ENCODE measurements at places on chromosomes 16 and 17. TPM values are rescaled to one million over a fixed set of nuclear protein-coding genes. Genes with fewer than 3 reads are reported as not detected.

- peaks cover 18% of the 10 kb centered on the region for H3K4me1 ChIP-seq
- H3K4me3 ChIP-seq, result no peak overlapping the region
- no peak for DNase-seq
- no peaks in the 10 kb centered on the region for H3K36me3 ChIP-seq
- H3K27ac ChIP-seq, result no peak overlapping the region
Observed at GRCh38 chr17:48453447-48453846, 23.4 kb upstream of the SKAP1 start.

- no peak for DNase-seq
- H3K36me3 ChIP-seq, result no peaks in the 10 kb centered on the region
- no peak overlapping the region for H3K4me3 ChIP-seq
- H3K4me1 ChIP-seq, result no peaks in the 10 kb centered on the region
- H3K27me3 ChIP-seq, result no peaks in the 10 kb centered on the region
Observed at GRCh38 chr17:3993493-3994220, 29.4 kb upstream of the ATP2A3 start.

DNA sequence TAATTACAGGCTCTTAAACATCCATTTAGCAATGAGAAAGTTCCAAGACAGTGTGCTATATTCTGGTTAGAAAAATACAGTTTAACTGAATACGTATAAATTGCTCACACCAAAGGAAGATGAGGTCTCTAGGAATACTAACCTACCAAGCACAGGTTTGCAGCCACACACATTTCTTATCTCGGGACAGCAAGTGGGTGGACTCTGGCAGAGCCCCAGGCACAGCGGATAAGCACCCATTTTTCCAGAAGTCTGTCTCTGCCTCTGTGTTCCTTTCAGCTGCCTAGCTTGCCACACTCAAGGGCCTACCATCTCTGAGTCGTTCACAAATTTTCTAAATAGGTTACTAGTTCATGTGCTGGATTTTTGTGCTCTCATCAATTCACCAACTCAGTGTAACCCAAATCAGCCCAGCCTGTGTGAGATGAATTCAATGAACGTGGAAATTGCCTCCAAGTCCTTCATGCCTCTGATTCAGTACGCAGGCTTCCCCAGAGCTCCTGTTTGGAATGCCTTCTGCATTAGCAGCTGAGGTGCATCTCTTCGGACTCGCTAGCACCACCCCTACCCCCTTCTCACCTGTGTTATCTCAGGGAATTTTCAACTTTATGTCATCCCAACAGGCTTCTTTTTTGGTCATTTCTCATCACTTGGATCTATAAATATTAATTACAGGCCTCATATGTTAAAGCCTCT lies 581.0 kb upstream of the CDH11 start:
- no peak for DNase-seq
- no peak overlapping the region for H3K4me3 ChIP-seq
- H3K36me3 ChIP-seq, result no peaks in the 10 kb centered on the region
- H3K27me3 ChIP-seq, result no peaks in the 10 kb centered on the region

DNA sequence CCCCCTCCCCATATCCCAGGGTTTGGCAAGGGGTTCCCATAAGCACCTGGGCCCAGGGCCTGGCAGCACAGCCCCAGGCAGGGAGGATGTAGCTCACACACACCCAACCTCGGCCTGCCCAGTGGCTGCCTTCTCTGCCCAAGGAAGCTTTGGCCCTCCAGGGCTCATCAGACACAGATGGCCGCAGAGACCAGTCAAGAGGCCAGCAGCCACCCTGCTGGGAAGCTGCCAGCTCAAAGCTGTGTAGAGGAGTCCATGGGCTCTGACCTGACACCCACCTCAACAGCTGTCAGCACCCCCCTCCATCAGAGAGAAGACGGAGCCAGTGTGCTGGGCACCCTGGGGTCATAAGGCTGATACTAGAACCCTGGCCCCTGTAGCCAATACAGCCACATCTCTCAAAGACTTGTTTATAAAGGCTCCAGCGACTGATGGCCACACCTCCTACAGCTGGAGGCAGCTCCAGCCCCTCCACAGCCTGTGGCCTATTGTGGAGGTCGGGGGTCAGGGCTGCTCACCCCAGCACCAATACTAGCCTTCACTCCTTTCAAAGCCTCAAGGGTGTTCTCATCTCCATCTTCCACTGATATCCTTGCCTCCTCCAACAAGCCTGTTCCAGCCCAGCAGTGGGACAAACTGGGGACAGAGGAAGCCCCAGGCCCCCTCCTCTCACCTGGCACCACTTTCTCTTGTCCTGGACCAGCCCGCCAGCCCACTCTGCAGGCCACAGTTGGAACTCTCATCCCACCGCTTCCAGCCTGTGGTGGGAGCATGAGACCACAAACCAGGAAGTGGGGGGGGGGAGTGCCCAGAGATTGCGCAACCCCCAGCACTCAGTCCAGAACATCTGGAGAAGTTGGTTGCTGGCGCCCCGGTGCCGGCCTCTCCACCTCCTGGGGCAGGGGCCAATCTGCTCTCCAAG lies 2.2 kb upstream of the MPG start:
- no peaks in the 10 kb centered on the region for H3K27me3 ChIP-seq
- H3K4me1 ChIP-seq, result peaks cover 34% of the 10 kb centered on the region
- no peak overlapping the region for H3K4me3 ChIP-seq
- DNase-seq, result peak; percentile 27

GRCh38 chr16:642189-643049 lies 791 bp downstream of the MCRIP2 start:
- peaks cover 6% of the 10 kb centered on the region for H3K4me1 ChIP-seq
- peak; percentile 72 for DNase-seq
- no peaks in the 10 kb centered on the region for H3K27me3 ChIP-seq
- H3K36me3 ChIP-seq, result no peaks in the 10 kb centered on the region
- H3K4me3 ChIP-seq, result peak overlapping the region; percentile 85
- no peak overlapping the region for H3K27ac ChIP-seq

Gene PRR29
- not detected for total RNA-seq

- DNase-seq, result no peak
- no peak overlapping the region for H3K4me3 ChIP-seq
- no peaks in the 10 kb centered on the region for H3K27me3 ChIP-seq
- no peak overlapping the region for H3K27ac ChIP-seq
Observed at GRCh38 chr17:73588891-73589290, 55.4 kb downstream of the SDK2 start.

GRCh38 chr16:17590711-17591654 lies 120.2 kb upstream of the XYLT1 start:
- H3K27me3 ChIP-seq, result no peaks in the 10 kb centered on the region
- no peak overlapping the region for H3K4me3 ChIP-seq
- no peak overlapping the region for H3K27ac ChIP-seq

GRCh38 chr17:43917016-43917347 lies 9.6 kb upstream of the MPP2 start:
- H3K4me1 ChIP-seq, result peaks cover 20% of the 10 kb centered on the region
- H3K36me3 ChIP-seq, result no peaks in the 10 kb centered on the region
- no peak for DNase-seq
- H3K4me3 ChIP-seq, result no peak overlapping the region
- no peaks in the 10 kb centered on the region for H3K27me3 ChIP-seq
- H3K27ac ChIP-seq, result no peak overlapping the region

DNA sequence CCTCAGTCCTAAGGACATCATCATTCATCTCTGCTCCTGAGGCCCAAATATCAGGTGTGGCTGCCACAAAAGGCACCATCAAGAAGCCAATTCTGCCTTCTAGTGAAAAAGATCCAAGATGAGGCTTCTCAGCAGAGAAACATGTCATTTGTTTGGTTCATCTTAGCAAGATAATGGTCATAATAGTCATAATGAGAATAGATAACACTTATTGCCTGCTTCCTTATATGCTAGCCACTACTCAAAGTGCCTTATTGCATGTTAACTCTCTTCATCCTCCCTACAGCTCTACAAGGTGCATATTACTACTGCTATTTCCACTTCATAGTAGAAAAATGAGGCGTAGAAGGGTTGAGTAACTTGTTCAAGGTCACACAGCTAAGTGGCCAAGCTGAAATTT lies 45.0 kb upstream of the MRPS23 start:
- H3K27me3 ChIP-seq, result no peaks in the 10 kb centered on the region
- no peak overlapping the region for H3K27ac ChIP-seq
- no peak for DNase-seq
- H3K36me3 ChIP-seq, result no peaks in the 10 kb centered on the region
- peaks cover 45% of the 10 kb centered on the region for H3K4me1 ChIP-seq
- H3K4me3 ChIP-seq, result no peak overlapping the region

Gene RBFOX1
- total RNA-seq, result 0.67 TPM

Gene RHBDL1
- 2.9 TPM for total RNA-seq

Gene NEUROD2
- not detected for total RNA-seq

GRCh38 chr16:346587-346986 lies 5.9 kb downstream of the AXIN1 start:
- no peaks in the 10 kb centered on the region for H3K27me3 ChIP-seq
- H3K4me1 ChIP-seq, result 0 out of 2 replicates have a peak, but pooled peaks cover 4% of the 10 kb centered on the region
- no peak for DNase-seq
- H3K36me3 ChIP-seq, result peaks cover 6% of the 10 kb centered on the region
- H3K4me3 ChIP-seq, result no peak overlapping the region
- no peak overlapping the region for H3K27ac ChIP-seq

DNA sequence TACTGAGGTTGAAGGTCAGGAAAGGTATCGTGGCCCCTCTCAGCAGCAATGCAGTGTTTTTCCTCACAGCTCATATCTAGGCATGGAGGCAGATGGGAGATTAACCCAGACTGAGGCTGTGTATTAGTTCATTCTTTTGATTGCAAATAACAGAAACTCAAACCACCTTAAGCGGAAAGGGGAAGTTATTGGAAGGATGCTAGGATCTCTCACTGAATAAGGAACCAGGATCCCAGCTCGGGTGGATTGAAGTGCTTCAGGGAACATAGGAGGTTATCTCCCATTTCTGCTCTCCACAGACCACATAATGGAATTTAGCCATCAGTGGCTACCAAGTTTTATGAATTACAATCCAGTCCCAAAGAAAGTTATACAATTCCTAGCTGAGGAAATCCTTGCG lies 8.2 kb downstream of the ZNF689 start:
- no peaks in the 10 kb centered on the region for H3K27me3 ChIP-seq
- H3K36me3 ChIP-seq, result no peaks in the 10 kb centered on the region
- no peak overlapping the region for H3K4me3 ChIP-seq
- no peaks in the 10 kb centered on the region for H3K4me1 ChIP-seq
- no peak for DNase-seq

Gene KRT25
- not detected for total RNA-seq

Gene P2RX5
- 0.66 TPM for total RNA-seq

Gene COG7
- total RNA-seq, result 12.4 TPM

DNA sequence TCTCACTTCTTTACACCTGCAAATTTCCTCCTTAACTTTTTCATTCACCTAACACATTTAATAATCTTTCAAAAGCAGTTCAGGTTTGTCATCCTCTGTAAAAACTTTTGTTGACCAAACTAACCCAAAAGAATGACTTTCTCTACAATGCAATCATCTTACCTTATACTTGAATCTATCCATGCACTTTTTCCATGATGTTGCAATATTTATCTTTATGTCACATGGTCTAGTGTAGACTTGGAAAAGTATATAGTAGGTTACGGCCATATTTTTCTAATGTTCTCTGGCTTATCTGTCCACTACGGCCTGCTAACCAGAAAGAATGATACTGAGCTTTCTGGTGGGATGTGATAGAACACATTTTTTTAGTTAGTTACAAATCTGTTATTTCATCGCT lies 431.0 kb upstream of the SOX9 start:
- H3K4me1 ChIP-seq, result no peaks in the 10 kb centered on the region
- H3K4me3 ChIP-seq, result no peak overlapping the region
- no peak overlapping the region for H3K27ac ChIP-seq

- H3K27ac ChIP-seq, result no peak overlapping the region
- no peaks in the 10 kb centered on the region for H3K4me1 ChIP-seq
- peaks cover 1% of the 10 kb centered on the region for H3K27me3 ChIP-seq
- no peak for DNase-seq
- H3K4me3 ChIP-seq, result no peak overlapping the region
- no peaks in the 10 kb centered on the region for H3K36me3 ChIP-seq
Observed at GRCh38 chr17:51499897-51500296, 239.6 kb downstream of the UTP18 start.

DNA sequence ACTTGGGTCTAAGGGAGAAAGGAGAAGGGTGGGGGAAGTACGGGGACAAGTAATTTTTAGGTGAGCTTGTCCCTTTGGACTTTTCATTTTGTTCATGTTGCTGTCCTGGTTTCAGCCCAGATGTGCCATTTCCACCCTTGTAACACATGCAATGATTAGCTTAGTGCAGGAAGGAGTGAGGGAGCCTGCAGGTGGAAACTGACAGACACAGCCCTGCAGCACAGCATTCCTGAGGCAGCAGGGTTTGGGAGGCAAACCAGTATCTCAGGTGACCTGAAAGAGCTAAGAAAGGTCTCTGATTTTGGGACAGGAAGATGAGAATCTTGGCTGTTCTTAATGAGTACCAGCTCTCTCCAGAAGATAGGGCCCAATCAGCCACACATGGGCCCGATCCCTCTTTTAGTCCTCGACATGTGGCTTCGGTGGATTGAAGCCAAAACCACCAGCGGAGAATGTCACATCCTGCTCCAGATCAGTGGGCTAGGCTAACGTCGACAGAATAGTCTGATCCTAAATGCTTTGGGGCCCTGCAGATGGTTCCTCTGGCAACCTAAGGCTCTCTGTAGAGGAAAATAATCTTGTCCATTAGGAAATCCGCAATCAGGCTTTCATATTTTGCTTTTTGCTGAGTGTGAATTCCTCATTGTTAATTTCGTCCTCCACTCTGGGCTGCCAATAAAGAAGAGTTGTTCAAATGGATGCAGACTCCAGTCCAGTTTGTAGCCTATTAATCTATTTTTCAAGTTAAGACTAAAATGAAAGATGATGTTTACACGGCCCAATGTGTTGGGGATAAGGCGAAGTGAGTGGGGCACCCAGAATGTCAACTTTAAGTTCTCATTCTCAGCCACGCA lies 3.8 kb upstream of the RNF157 start:
- no peak for DNase-seq
- no peaks in the 10 kb centered on the region for H3K36me3 ChIP-seq
- no peaks in the 10 kb centered on the region for H3K27me3 ChIP-seq

All from Caco-2 (cell line).